ENCODE measurements at places on chromosomes 6 and 20. TPM values are rescaled to one million over a fixed set of nuclear protein-coding genes. Genes with fewer than 3 reads are reported as not detected.

DNA sequence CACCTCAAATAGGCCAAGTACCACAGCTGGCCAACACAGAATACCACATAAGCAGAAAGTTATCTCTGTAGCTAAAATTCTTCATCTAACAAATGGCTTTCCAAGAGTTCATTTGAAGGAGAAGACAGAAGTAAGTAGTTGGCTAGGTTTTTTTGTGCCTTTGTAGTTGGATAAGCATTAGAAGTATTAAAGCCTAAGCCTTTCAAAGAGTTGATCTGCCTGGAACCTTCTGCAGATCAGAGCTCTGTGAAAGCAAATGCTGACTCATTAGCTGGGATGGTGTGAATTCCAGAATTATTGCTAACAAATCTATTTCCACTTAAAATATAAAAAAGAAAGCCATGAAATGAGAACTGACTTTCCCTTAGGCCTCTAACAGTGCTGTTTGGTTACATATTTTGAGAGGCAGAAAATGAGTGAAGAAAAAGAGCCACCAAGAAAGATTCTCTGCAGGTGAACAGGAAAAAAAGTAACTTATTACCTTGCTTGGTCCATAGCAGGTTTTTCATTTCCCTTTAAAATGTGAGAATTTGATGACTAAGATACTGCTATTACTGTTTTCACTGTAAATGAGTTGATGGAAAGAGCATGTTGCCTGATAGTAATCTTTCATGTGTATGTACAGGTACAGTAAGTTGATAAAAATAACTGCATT is 763.2 kb upstream of the FLRT3 start:
- H3K4me1 ChIP-seq, result no peaks in the 10 kb centered on the region
- DNase-seq, result no peak
- H3K36me3 ChIP-seq, result no peaks in the 10 kb centered on the region
- peak overlapping the region; percentile 46 for H3K27ac ChIP-seq
- no peak overlapping the region for H3K4me3 ChIP-seq

DNA sequence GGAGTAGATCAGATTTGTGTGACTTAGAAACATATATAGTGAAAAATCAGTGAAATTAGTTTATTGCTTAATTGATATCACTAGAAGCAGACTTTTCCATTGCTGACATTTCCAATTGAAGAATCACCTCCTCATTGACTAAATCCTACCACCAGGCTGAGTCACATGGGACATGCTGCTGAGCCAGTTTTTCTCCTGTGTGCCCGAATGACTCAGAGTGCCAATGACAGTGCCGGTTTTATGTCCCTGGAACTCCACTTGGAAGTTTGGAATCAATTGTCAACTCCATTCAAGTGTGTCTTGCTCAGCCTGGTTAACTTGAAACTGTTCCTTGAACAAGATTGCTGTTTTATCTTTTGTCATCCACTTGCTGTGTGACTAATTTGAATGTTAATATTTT is 316.1 kb upstream of the PRDM1 start:
- H3K36me3 ChIP-seq, result no peaks in the 10 kb centered on the region
- no peak overlapping the region for H3K27ac ChIP-seq
- no peaks in the 10 kb centered on the region for H3K27me3 ChIP-seq
- H3K4me1 ChIP-seq, result no peaks in the 10 kb centered on the region
- no peak for DNase-seq
- no peak overlapping the region for H3K4me3 ChIP-seq

- H3K4me3 ChIP-seq, result no peak overlapping the region
- no peak overlapping the region for H3K27ac ChIP-seq
- no peaks in the 10 kb centered on the region for H3K27me3 ChIP-seq
- H3K36me3 ChIP-seq, result no peaks in the 10 kb centered on the region
These were observed 483.2 kb downstream of the QKI start for GRCh38 chr6:163897669-163898068.

DNA sequence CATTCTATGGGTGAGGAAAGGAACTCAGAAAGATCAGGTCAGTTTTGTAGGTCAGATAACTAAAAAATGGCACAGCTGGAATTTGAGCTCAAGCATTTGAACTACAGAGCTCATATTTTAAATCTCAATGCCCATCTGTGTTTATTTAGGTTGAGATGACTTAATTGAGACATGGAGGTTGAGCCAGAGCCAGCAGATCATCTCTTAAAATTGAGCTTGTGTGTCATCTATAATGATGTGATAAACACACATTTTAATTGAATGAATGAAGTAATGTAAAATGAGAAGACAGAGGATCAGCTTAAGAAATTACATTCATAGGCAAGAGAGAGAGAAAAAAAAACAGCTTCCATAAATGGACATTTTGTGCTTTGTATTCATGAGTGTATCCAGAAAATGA is 3.7 kb downstream of the MANEA start:
- H3K36me3 ChIP-seq, result no peaks in the 10 kb centered on the region
- peaks cover 6% of the 10 kb centered on the region for H3K4me1 ChIP-seq
- no peaks in the 10 kb centered on the region for H3K27me3 ChIP-seq
- no peak overlapping the region for H3K4me3 ChIP-seq
- H3K27ac ChIP-seq, result no peak overlapping the region

DNA sequence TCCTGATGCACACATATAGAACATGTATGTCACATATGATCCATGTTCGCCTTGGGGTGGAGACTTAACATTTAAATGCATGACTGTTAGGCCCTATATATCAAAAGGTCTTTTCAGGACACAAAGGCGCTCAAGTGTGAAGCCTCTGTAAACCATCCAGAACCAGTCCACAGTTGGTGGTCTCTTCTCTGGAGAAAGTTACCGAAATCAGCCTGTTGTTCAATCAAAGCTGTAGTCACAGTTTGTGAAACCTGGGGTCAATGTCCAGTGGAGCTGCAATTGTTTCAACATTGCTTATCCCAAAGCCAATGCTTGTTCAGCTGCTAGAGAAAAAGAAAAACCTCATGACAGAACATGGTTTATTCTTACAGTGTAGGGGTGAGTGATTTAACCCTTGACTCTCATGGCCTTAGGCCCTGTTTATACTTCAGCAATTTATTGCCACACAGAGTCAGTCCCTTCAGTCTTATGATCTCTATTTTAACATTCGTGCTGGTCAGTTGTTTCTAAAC is 193.6 kb upstream of the CST7 start:
- peaks cover 43% of the 10 kb centered on the region for H3K4me1 ChIP-seq
- no peaks in the 10 kb centered on the region for H3K27me3 ChIP-seq
- no peak for DNase-seq
- H3K27ac ChIP-seq, result no peak overlapping the region
- H3K4me3 ChIP-seq, result no peak overlapping the region
- H3K36me3 ChIP-seq, result no peaks in the 10 kb centered on the region

DNA sequence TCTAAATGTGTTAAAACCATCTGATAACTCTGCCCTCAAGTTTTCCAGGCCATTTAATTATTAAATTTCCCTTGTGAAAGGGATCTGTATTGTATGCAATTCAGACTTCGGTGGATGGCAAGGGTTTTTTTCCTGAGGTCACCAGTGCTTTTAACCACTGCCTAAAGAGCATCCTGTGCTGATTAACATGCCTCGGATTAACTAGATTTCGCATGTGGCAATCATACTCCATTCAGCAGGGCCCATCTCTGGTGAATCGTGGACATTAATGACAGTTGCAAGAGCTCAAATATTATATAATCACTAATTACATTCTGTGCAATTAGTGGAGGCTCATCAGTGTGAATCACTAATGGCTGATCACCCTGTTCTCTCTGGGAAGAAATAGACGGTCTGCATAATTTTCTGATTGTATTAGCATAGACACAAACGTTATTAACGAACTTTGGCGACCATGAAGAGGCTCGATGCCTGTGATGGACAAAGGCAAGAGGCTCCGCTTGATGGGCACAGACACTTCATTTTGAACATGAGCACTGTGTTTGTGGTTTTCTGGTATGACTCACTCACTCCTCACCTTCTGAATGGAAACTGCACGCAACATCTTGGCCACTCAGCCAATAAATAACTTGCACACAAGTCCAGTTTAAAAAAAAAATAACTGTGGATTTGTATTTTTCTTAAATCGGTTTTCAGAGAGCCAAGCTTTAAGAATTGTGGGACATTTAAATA is 31.4 kb downstream of the LINC00237 start:
- no peaks in the 10 kb centered on the region for H3K36me3 ChIP-seq
- H3K4me3 ChIP-seq, result no peak overlapping the region
- H3K27ac ChIP-seq, result no peak overlapping the region

DNA sequence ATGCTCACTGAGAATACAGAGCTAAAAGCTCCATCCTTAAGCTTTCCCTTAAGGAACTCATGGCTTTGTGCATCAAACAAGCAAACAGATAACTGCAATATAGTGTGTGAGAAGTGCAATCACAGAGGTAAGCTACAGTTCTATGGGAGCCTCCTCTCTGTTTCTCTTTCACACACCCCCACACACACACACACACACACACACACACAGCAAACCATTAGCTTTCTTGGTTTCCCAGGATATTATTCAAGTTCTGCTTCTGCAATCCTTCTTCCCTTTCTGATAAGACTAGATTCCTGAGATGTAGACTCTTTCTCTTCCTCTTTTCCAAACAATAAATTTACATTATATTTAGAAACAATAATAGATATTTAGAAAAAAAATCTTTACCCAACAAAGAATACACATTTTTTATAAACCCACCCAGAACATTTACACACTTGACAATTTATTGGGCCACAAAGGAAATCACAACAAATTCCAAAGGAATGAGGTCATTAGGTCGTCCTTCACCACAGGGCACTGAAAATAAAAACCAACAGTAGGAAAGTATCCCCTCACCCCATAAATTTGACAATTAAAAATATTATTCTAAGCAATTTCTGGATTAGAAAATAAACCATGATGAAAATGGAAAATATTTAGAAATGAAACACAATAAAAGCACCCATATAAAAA is 9.3 kb upstream of the GFOD1 start:
- no peaks in the 10 kb centered on the region for H3K27me3 ChIP-seq
- no peak overlapping the region for H3K27ac ChIP-seq
- no peaks in the 10 kb centered on the region for H3K4me1 ChIP-seq
- no peaks in the 10 kb centered on the region for H3K36me3 ChIP-seq
- H3K4me3 ChIP-seq, result no peak overlapping the region

DNA sequence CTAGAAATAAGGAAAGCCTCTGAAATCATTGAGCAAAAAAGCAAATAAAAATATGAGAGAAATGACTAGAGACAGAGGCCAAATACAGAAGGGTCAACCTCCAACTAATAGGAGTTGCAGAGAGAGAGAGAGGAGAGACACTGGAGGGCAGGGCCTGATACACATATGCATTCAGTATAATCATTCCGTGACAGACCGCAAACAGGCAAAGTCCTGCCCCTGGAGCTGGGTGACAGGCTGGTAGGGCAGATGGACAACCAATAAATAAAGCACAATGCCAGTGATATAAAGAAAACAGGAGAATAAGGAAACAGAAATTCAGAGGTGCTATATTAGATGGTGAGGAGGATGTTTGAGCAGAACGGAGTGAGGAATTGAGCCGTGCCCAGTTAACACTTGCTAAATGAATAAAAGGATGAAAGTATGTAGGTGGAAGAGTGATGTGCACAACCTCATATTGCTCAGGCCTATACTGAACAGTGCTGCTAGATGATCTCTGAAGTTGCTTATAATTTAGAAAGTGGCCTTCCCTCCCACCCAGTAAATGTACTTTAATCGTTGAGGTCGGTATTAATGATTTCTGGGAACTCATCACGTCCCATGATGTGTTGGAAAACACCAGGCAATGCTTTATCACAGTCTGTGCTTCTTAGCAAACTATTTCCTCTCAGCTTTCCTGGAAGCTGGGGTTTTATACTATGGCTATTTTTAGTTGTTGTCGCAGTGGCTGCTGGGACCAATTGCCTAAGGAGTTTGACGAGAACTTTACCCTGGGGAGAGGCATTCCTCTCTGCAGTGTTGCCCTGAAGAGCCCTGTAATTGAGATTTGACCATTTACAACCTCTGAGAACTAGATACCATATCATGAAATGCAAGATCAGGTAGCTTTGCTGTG is 37.6 kb upstream of the CLIC5 start:
- no peak overlapping the region for H3K27ac ChIP-seq
- H3K36me3 ChIP-seq, result no peaks in the 10 kb centered on the region
- no peak for DNase-seq
- no peaks in the 10 kb centered on the region for H3K27me3 ChIP-seq
- no peak overlapping the region for H3K4me3 ChIP-seq

- H3K36me3 ChIP-seq, result peaks cover 7% of the 10 kb centered on the region
- no peak for DNase-seq
- no peak overlapping the region for H3K4me3 ChIP-seq
- peak overlapping the region; percentile 32 for H3K27ac ChIP-seq
- H3K4me1 ChIP-seq, result peaks cover 3% of the 10 kb centered on the region
These were observed 6.2 kb downstream of the SS18L1 start for GRCh38 chr20:62149532-62150309.

GRCh38 chr20:59242714-59243626 is 57.4 kb upstream of the EDN3 start:
- H3K27ac ChIP-seq, result no peak overlapping the region
- H3K4me3 ChIP-seq, result no peak overlapping the region
- H3K36me3 ChIP-seq, result no peaks in the 10 kb centered on the region
- no peaks in the 10 kb centered on the region for H3K4me1 ChIP-seq
- no peaks in the 10 kb centered on the region for H3K27me3 ChIP-seq

DNA sequence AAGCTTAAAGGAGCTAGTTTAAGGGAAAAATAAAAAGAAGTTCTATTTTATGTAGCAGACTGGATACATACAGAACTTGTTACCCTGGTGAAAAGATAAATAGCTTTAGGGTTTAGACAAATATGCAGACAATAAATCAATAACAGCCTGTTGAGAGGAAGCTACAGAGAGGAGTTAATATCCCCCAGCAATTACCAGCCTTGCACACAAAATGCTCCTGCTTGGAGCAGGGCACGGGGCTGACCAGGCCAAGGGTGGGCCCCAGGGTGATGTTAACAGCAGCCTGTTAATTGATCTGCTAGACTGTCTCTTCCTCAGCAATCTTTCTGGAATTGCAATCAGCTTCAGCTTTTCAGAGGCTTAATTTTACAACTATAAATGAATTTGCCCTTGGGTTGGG is 125.1 kb upstream of the SOX4 start:
- H3K4me1 ChIP-seq, result no peaks in the 10 kb centered on the region
- no peaks in the 10 kb centered on the region for H3K36me3 ChIP-seq
- H3K27me3 ChIP-seq, result no peaks in the 10 kb centered on the region
- no peak overlapping the region for H3K27ac ChIP-seq

DNA sequence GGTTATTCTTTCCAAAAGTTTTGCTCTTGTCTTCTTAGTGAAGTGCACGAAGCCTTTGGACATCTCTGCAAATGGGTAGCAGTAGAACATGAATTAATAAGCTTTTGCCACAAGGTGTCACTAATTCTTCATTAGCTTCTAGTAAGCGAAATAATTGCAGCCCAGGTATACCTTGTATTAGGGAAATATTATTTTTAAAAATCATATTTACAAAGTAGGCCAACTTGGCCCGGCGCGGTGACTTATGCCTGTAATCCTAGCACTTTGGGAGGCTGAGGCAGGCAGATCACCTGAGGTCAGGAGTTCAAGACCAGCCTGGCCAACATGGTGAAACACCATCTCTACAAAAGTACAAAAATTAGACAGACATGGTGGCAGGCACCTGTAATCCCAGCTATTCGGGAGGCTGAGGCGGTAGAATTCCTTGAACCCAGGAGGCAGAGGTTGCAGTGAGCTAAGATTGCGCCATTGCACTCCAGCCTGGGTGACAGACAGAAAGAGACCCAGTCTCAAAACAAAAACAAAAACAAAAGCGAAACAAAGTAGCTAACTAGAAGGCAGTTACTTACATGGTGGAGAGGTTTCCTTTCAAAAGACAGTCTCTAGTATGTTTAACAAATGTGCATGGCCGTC is 8.8 kb upstream of the RSPH3 start:
- H3K4me3 ChIP-seq, result no peak overlapping the region
- DNase-seq, result peak; percentile 17
- H3K27ac ChIP-seq, result no peak overlapping the region
- peaks cover 5% of the 10 kb centered on the region for H3K4me1 ChIP-seq
- no peaks in the 10 kb centered on the region for H3K27me3 ChIP-seq

The CDSN gene
- 6.2 TPM for polyA plus RNA-seq

The HLA-F gene
- polyA plus RNA-seq, result 530 TPM

The AGER gene
- polyA plus RNA-seq, result 81.3 TPM

The OPN5 gene
- not detected for polyA plus RNA-seq

The COL20A1 gene
- 0.30 TPM for polyA plus RNA-seq

The RRP36 gene
- polyA plus RNA-seq, result 50.1 TPM

The MROH8 gene
- 3.2 TPM for polyA plus RNA-seq

The ALDH8A1 gene
- 9.1 TPM for polyA plus RNA-seq
